ENCODE measurements at places on chromosomes 3 and 15.

DNA sequence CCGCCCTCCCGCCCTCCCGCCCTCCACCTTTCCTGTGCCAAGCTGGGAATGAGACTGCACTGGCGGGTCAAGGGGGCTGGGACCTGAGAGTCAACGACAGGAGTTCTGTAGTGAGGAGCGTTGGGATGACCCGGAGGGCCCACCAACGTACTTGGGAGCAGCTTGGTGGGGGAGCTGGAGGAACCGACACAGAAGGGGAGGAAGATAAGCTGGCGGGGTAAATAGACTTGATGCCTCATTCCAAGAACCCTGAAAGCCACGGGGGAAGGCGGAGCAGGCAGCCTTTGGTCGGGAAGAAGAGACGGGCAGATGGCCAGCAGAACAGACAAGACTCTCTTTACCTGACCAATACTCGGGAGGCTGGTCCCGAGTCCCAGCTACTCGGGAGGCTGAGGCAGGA lies 277 bp downstream of the FMN1 start:
- no peak for DNase-seq

- DNase-seq = peak; percentile 33
Observed at GRCh38 chr3:86147119-86147518, 843.8 kb downstream of the VGLL3 start.

- no peak for DNase-seq
Observed at GRCh38 chr3:72176537-72177041, 391.6 kb upstream of the PROK2 start.

DNA sequence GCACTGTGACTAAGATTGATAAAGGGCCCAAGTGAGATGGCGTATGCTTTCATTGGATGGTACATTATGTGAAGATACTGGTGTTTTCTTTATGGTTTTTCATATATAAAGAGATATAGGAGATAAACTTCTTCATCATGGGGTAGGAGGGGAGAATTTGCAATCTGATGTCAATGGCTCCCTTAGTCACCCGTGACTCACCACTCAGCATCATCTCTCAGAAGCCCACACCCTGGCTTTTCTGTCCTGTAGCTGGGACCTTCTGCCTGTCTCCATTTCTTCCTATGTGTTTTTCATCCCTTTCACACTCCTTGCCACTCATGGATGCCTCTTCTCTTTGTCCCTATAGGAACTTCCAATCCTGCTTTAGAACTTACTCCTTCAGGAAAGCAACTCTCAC lies 114.3 kb upstream of the SEMA6D start:
- no peak for DNase-seq

- no peak for DNase-seq
Observed at GRCh38 chr3:102476198-102476597, 41.4 kb downstream of the ZPLD1 start.

GRCh38 chr3:59607656-59608055 lies 557.8 kb upstream of the CFAP20DC start:
- DNase-seq = peak; percentile 27

- no peak for DNase-seq
Observed at GRCh38 chr3:181971424-181971823, 259.7 kb downstream of the SOX2 start.

DNA sequence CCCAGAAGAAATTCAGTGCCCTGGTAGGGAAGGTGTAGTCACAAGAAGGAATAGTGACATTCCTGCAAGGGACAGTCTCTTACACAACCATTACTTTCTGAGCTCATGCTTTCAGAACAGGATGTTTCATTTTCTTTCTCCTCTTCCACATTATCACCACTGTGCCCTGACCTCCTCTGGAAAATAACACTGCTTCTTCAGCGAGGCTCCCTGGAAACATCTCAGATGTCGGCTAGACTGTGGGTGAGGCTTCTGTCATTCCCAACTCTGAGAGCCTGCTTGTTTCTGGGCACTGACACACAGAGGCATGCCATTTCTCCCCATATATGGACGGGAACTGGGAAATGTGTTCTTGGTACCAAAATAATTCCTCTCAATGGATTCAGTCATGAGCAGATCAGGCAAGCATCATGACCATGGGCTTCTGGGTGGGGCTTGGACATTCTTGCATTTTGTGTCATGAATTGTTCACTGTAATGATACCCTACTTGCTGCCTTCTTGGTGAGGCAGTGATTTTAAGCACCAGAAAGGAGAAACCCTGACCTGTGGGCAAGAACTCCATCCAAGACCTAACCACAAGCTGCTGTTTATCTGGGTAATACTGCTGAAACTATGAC lies 14.3 kb upstream of the TNFAIP8L3 start:
- no peak for DNase-seq

DNA sequence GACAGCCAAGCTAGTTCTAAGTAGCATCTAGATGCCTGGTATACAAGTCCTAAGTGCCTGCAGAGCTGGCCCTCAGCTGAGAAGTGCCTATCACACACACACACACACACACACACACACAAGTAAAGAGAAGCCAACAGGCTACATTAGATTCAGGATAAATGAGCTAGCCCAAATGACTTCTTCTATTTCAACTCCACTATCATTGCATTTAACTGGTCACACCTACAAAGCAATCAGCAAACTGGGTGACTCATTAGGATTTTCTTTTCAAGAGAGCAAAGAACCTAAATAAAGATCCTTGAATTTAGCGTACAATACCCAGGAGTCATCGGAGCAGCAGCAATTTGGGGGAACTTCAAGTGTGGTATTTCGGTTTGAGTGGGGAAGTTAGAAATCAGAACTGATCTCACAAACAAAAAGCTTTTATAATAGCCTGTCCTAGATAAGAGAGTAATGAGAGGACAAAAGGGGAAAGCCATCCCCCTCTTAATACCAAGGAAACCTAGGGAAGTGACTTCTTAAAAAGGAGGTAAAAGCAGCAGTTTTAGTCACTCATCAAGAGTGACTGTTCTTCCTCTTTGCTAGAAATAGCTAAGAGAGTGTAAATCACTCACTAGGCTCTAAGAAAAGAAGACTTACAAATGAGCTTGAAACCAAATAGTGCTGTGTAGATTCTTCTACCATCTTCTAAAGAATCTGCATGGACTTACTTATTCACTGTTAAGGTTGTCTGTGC lies 112.7 kb downstream of the TNIK start:
- DNase-seq = no peak

DNA sequence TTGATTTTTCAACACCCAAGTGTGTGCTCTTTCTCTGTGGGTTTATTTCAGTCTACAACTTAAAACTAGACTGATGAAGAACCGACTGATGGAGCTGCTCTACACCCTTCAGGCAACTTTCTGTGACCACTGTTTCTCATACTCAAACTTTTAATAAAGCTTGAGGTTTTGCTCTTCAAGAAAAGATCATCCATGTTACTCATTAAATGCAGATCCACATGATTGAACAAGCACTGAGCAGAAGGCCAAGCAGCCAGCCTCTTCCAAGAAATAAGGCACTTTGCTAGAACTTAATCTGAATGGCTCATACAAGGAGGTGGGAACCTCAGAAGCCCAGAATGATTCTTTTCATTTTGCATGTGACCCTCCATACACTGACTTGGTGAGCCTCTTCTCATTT lies 8.7 kb downstream of the SLC27A2 start:
- DNase-seq = no peak

- no peak for DNase-seq
Observed at GRCh38 chr3:146337991-146338390, 87.1 kb upstream of the PLSCR4 start.

- no peak for DNase-seq
Observed at GRCh38 chr15:101596633-101597032, 55.5 kb downstream of the TM2D3 start.

GRCh38 chr3:184377882-184378445 lies at the start of gene THPO:
THPO (minus strand) TSS chr3:184378207; CDS start chr3:184376259, 1,948 bp downstream.
- DNase-seq = peak; percentile 14

DNA sequence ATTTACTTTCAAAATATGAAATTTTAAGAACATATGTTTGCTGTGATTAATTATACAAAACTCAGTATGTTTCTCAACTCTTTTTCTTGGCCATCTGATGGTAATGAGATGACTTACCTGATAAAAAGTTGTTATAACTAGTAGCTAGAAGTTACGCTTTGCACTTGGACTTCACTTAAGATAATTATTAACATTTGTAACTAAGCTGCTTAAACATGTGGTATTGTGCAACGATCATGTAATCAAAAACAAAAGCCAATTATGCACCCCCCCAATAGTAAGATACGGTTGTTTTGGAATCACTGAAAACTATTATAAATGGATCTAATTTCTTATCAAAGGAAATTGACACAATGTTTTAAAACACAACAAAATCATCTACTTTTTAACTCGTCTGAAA lies 342.9 kb downstream of the CNTN3 start:
- no peak for DNase-seq

DNA sequence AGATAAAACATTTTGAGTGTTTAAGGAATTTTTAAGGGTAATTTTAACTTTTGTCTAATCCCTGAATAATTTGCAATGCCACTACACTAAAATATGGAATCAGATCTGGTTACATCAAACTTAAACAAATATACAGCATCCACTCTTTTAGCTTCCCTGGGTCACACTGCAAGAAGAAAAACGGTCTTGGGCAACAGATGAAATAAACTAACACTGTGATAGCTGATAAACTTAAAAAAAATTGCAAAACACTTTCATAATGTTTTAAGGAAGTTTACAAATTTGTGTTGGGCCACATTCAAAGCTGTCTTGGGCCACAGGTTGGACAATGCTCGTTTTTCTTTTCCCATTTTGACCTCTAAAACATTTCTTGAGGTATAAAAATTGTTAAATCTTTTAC lies 34.3 kb downstream of the CCDC66 start:
- DNase-seq = no peak

DNA sequence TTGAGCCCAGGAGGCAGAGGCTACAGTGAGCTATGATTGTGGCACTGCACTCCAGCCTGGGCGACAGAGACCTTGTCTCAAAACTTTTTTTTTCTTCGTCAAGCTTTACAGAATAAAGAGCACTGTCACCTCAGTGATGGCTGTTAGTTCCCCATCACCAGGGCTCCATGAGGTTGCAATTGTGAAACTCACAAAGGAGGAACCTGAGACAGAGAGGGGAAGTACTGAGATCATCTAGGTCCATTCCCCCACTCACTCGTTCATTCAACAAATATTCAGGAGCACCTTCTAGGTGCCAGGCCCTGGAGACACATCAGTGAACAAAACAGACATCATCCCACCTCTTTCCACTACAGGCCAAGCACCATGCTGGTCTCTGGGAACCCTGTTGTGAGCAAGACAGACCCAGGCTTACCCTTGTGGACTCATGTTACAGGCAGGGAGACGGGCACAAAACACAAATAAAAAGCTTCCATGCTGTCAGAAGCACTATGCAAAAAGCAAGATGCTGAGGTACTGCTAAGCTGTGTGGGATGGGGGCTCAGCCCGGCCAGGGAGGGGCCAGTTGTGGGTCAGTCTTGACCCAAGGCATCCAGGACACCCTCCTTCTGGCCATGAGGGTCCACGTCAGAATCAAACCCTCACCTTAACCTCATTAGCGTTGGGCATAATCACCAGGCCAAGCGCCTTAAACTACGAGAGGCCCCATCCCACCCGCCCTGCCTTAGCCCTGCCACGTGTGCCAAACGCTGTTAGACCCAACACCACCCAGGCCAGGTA lies 2.1 kb upstream of the RHO start:
- DNase-seq = no peak

DNA sequence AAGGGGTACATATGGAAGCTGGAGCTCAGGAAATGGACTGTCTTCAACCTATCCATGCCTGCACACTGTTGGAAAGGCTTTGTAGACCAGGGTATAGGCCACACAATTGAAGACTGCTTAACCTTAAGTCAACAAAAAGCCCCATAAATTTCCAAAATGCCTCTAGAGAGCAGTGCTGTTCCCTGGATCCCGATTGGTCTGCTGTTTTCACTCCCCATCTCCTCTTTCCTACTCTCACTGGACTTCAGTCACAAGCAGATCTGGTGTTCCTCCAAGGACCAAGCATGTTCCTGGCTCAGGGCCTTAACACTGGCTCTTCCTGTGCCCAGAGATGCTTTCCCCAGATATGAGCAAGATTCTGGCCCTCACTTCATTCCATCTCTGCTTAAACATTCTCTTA lies 22.8 kb upstream of the LRRC34 start:
- DNase-seq = peak; percentile 17

GRCh38 chr3:109825971-109826810 lies 488.8 kb upstream of the DPPA4 start:
- DNase-seq = peak; percentile 47

GRCh38 chr3:44886561-44886960 lies 12.2 kb downstream of the TGM4 start:
- no peak for DNase-seq

DNA sequence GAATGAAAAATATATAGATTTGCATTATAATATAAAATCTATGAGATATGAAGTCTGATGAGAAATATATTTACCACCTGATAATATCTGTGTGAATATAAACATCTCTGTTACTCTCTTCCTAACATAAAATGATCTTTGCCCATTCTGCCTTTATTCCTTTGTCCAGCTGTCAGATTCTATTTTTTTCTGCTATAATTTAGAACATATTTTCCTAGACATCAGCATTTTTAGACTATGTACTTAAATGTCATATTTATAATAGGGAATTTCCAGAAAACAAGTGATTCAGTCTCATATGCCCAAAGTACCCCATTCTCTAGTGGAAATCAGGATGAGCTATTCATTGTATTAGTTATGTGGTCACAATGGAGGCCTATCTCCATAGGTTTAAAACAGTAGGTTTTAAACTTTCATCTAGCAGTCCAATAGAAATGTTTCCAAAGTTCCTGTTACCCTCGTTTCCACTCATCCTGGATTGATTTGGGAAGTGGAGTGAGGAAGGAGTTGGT lies 83.3 kb downstream of the FILIP1L start:
- DNase-seq = no peak

- DNase-seq = peak; percentile 17
Observed at GRCh38 chr15:58932710-58933280, 684 bp downstream of the SLTM start.

DNA sequence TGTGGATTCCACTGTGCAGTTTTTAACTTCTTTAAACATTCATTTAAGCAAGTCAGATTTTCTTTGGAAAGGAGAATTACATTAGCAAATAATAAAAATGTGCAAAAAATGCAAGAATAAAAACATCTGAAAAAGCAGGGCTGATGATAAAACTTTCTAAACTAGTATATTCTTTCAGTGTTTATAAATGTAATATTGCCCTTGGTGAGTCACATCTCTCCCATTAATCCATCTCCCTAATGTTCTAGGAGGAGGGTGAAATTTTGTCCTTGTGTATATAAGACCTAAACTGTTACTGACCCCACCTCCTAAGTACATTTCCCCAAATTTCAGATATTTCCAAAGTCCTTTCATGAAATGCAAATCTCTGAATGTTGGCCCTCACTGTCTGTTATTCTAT lies 28.5 kb upstream of the DCUN1D1 start:
- no peak for DNase-seq

- DNase-seq = no peak
Observed at GRCh38 chr3:147699175-147699838, 290.1 kb downstream of the ZIC1 start.

- no peak for DNase-seq
Observed at GRCh38 chr3:196968233-196969133, at the start of gene PIGZ. PIGZ (minus strand) TSS chr3:196968833; CDS start chr3:196952031, 16,802 bp downstream.

Measured in SK-MEL-5 (cell line).